ENCODE measurements at places on chromosomes 5 and 9.
A peak's percentile ranks its signal among the peaks of the same experiment; 100 is the strongest.

DNA sequence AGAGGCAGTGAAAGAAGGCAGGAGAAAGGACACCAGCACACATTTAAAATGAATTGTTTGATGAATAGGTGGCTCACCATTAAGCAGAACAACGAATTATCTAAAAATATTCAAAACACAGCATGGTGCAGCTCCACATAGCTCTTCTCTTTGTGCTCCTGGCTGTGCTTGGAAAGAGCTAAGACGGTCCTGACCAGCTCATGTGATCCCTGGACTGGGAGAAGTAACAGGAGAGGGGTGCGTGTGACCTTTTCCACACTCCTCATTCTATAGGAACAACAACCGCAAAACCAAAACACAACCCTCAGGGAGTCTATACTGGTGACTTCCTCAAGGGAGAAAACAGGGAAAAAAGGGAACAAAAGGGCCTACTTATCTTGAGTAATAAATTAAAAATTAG lies 140.5 kb downstream of the DIRAS2 start:
- DNase-seq, result no peak

DNA sequence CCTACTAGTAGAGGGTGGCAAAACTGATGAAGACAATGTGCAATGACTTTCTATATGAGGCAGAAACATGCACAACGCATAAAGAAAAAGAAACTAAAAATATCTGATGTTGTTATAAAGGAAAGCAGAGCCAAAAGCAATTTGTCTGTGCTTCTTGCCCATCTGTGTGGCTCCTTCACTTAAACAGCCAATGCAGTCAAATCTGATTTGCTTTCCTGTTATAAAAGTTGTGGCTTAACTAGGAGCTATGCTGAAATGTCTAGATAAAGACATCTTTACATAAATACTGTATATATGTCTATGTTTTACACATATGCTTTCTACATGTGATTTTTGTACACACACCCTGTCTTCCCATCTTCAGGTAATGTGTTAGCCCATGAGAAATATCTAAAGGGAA lies 508.2 kb downstream of the CETN3 start:
- DNase-seq, result no peak

DNA sequence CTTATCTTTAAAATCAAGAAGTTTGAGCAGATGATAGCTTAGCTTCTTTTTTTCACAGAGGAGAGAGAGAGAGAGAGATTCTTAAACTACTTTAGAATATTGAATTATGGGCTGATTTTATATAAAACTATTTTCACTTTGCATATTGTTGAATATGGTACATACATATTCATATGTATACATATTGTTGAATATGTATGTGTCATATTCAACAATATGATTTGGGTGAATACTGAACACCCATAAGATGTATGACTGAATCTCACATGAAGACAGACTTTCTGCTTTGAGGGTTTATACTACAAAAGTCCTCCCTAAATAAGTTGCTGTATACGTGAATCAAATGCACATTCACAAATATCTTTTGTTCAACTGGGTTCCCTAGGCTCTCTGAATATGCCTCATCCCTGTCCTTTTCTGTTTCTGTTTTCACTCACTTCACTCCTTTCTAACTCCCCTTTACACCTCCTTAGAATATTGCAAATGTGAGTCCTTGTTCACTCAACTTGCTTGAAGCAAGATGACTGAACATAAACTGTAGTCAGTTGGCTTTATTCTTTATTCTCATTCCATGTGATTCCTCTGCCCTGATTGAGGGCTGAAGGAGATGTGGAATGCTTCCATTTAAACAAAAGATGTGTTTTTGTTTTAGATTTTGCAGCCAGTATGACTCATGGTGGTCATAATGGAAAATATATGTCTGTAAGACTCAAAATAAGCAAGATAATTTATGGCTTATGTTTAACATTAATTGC lies 225.4 kb upstream of the DAB2 start:
- no peak for DNase-seq

DNA sequence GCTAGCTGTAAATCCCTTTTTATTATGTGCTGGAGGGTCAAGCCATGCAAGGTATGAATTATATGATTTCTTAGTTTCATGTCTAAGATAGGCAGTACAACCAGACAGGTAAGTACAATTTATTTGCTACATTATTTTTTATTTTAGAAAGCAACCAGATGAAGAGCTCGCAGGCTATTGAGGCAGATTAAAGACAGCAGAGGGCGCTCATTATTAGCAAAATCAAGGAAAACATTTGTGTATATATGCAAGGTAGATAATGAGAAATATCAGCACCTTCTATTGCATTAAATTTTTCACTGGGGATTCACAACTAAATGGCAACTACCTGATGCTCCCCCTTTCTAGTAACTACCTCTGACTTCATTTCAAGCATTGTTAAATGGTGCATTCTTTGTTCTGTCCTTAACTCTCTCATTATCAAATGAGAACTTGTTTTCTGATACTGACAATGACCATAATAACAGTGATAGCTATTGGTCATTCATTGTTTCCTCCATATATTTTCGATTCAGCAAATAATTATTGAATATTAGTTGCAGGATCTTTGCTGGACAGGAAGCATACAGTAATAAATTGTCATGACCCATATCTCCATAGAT lies 8.6 kb downstream of the SCGB3A2 start:
- DNase-seq, result no peak

- no peak for DNase-seq
Observed at GRCh38 chr5:107372723-107373450, 297.9 kb downstream of the EFNA5 start.

DNA sequence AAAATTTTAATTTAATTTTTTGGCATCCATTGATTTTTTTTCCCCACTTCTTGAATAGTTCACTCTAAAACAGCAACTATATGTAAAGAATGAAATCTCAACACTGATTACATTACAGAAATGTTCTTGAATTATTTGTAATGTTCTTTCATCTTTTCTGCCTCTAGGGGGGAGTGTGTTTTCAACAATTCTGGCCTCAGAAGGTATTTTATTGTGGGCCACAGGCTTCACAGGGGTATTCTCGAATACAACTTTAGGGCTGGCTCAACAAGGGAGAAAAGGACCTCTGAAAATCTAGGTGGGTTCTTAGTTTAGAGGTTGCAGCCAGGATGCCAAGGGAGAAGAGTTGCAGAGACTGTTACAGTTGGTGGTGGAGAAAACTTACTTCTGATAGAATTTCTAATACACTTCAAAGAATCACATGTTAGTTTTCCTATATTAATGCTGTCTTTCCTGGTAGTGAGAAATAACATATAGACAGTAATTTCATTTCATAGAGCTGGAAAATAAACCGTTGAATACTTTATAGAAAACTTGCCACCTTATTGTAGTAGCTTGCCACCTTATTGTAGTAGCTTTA lies 3.6 kb upstream of the NPR3 start:
- no peak for DNase-seq

GRCh38 chr5:138466900-138467710 lies 1.8 kb downstream of the EGR1 start:
- DNase-seq, result peak; percentile 67

DNA sequence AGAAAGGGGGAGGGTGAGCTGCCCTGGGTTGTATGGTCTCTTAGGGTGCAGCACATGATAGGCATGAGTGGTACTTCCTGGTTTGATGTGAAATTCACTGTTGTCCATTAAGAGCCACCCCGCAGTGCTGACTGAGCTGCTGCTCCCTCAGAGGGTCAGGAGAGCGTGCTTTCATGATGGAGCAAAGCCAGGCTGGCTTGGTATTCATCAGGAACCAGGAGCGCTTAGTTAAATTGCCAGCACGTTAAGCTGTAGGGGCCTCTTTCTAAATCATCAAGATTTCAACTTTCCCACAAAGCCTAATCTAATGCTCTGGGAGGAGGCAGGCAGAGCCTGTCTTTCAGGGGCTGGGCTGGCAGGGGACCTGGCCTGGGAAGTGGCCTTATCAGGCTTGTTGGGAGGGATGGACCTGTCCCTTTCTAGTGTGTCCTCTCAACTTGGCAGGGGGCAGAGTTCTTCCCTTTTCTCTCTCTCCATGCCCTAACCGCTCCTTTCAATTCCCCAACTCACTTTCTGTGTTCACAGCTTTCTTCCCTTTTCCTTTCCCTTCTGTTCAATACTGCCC lies 7.9 kb downstream of the CYSTM1 start:
- no peak for DNase-seq

- no peak for DNase-seq
Observed at GRCh38 chr5:103010168-103010567, 109.8 kb downstream of the GIN1 start.

DNA sequence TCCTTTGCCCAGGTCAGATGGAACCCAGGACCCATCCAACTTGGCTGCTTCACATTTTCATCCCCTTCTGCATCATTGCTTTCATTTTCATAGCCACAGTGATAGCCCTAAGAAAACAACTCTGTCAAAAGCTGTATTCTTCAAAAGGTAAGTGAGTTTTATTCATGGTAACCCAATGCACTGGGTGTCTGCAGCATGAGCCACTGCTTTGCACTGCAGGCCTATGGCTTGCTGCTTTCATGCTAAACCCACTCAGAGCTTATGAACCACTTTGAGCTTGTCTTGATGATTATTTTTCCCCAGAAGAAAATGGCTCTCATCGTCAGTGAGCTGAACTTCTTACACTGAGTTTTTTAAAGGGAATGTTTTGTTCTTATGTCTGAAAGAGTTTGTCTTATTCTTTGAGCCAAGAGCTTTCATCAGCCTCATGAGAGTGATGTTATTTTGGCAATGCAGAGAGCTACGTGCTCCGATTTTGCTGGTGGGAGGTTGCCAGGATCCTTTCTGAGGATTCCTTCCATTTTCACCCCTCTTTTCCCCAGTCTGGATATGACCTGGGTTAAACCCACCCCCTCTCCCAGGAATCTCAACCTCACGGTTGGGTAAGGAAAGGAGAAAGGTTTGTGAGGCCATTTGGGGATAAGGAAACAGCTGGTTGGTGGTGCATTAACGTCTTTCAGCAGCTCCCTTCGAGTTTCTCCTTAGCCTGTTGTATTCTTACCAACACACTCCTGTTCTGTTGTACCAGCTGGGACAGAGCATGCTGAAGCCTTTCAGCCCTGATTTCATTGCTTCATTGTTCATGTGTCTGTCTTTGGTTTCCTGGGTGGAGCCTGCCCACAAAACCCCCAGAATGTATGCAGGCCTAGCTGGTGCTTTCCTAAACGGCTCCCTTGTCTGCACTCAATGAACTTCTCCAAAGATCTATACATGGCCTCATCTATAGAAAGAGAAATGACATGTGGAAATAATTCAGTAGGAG lies 47.6 kb downstream of the PDCD1LG2 start:
- DNase-seq, result peak; percentile 40

DNA sequence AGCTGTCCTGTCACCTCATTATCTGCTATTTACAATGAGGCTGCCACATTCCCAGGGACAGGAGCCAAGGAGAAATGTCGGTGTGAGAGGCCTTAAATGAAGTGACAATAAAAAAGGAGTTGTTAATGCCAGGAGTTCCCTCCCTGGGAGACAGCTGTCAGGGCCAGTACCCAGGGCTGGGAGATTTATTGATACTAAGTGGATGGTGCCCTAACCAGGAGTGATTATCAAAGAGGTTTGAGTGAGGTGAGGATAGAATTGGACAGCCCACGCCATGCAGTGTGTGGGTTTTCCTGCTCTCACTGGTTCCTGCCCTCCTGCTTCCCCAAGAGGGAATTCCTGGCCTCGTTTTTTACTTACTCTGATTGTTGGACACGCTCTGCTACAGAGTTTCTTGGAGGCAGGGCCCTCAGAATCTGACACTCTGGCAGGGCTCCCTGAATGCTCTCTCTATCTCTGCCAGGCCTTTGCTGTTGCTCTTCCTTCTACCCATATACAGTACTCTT lies 150.8 kb downstream of the GRIA1 start:
- no peak for DNase-seq

DNA sequence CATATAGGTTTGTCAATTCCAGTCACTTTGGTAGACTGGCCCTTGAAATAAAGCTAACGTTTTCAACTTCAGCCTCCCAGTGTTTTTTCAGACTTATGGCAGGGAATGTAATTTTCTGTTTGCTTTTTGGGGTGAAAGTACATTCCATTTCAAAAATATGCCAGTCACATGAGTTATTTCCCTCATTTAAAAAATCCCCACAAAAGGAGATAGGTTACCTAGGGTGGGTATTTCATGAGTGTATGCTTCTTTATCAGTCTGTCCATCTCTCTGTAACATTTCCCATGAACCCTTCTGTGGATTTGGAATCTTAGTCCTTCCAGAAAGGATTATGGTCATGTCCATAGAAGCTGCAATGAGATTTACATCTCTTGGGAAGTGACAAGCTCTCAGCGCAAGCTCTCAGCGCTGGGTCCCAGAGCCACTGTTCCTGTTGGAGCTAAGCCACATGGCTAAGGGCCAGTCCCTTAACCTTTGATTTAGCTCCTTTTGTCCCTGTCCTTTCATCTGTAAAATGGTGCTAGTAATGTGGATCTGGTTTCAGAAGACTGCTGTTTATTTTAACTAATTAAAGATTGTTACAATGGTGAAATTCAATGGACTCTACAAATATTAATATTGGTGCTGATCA lies 294.9 kb downstream of the NR3C1 start:
- DNase-seq, result no peak

DNA sequence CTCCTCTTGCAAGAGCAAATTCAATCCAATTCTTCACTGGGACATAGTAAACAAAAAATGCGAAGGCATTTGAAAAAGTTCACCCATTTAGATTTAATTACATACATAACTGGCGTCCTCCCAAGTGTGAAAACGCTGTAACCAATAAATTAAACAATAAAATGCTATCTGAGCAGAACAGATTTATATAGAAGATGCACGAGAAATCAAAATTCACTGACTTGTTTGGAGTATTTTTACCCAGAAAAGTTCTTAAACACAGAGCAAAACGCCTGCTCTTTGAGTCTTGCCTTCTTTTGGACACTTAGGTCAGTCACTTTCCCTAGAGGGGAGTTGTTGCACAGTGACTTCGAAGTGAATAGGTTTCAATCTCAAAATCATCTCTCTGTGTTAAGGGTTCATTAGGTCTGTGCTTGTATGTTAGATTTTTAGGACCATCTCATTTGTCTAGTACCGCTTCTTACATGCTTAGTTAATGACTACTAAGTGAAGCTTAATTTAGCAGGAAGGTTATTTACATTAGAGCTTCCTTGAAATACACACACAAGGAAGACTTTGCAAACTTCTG lies 1.9 kb downstream of the ALDH1A1 start:
- DNase-seq, result no peak

DNA sequence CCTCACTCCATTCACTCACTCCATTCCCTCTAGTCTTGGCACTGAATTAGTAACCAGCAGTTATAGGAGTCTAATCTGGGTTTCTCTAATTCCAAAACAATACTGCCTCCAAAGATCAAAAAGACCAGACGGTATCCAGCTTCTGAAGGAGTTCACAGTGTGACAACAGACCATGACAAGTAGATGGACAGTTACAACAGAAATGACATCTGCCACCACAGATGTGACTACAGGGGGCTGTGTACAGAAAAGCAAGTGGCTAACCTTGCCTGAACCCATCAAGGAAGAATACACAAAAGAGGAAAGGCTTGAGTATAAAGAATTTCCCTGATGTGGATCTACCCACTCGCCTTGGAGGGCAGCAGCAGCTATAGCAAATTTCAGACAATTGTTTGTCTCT lies 112.4 kb downstream of the ACTL7B start:
- DNase-seq, result no peak

DNA sequence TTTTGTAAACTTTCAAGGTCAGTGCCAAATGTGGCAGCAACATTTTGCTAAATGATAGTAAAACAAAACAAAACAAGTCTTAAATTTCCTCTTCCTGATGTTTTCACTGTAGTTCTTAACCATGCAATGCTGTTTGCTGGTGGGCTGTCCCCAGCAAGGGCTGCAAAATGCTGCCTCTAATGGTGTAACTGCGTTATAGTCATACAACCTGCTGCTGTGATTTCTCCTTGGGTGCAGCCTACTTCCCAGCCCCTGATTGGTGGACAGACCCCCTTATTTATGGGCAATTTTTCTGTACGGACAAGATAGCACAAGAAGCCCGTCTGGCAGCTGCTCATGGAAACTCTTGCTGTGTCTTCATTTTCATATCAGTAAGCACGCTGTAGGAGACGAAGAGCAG lies 26.6 kb upstream of the PIP5K1B start:
- DNase-seq, result no peak
